ENCODE measurements at places on chromosomes 7 and 10.

- peak; percentile 61 for DNase-seq
These were observed 14.6 kb downstream of the CHST12 start for GRCh38 chr7:2417981-2418481.

DNA sequence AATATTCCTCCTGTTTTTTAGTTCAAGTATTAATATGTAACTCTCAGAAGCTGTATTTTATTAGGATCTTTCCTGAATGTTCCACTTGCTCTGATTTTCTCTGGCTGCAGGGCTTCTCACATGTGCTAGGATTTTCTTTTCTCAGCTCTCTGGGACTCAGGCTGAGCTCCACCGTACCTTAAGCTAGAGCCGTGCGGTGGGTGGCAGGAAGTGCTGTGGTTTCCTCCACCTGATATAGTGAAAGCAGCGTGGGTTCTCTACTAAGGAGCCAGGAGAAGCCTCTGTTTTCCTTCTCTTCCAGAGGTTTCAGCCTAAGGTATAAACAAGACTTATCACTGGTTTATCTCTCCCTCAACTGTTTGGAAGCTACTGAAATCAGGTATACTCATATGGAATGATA, 433.6 kb downstream of the NRG3 start:
- no peak for DNase-seq

- no peak for DNase-seq
These were observed 265.6 kb downstream of the PTEN start for GRCh38 chr10:88129013-88129412.

DNA sequence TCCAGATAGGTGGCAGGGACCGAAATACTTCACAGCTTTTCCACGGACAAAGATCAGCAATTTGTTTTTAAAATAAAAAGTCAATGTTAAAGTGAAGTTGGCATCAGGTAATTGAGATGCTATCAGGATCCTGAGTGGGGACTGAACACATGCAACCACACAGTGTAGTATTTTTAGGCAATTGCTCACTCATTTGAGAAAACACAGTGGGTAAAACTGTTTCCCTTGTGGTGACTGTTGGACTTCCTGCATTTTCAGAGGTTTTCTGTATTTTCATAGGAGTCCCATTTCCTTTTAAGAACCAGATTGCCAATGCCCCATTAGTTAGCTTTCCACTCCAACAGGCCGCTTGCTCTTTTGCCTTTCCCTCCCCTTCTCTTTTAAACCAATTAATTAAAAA, 159.5 kb upstream of the ZNF32 start:
- no peak for DNase-seq

DNA sequence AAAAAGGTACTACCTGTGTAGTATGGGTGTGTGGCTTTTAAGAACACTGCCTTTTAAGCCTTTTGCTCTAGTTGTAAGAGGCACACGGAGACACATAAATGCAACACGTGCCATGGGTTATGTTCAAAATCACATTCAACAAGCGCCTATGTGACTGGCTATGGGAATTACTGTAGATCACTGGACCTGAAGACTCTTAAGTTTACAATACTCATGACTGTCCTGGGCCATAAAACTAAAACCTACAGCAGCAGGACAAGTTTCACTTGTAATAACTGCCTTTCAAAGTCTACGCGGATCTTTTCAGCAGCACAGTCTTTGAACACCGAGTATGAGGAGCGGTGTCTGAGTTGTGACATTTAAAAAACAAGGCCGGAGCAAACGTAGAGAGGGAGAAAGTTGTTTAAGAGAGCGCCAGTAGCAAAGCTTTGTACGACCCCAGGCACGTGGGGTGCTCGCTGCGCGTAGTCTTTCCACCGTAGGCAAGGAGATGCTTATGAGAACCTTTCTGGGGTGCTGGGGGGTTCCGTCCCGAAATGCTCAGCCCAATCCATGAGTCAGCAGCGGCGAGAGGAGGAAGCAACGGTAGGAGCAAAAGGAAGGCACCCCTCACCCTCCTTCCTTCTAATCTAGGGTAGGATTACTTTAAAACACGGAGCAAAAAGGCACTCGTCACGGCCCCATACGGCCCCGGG, 662 bp downstream of the DNAJC2 start:
- peak; percentile 30 for DNase-seq

DNA sequence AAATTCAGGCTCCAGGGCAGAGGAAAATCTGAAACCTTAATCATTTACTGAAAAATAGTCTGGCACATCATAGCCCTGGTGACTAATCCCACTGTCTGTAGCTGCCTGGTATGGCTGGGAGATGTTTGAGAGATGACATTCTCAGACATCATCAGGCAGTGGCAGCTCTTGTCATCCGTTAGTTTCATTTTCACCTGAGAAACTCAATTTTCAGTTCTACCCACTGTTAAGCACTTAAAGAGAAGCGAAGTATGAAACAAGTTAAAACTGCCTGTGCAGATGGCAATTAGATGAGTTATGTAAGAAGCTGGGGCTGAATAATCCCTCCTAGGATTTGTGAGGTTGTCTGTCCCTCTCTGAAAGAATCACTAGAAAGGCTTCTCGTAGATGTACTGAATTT, 150.2 kb downstream of the NSUN6 start:
- no peak for DNase-seq

DNA sequence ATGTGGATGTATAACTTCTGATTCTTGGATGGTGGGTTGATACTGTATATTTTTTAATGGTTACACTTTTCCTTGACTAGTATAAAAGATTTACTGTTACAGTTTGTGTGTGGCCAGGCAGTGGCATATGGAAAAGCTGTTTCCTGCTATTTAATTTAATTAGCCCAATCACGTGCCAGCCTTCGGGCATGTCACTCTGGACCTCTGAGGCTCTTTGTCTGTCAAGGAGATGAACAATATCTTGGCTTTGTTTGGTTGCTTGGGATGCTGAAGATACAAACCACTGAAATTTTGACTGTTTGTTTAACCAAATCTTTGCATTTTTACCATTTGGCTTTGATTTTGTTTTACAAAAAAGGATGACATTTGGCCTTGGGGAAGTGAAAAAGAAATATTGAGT, 185.0 kb downstream of the HDAC9 start:
- no peak for DNase-seq

DNA sequence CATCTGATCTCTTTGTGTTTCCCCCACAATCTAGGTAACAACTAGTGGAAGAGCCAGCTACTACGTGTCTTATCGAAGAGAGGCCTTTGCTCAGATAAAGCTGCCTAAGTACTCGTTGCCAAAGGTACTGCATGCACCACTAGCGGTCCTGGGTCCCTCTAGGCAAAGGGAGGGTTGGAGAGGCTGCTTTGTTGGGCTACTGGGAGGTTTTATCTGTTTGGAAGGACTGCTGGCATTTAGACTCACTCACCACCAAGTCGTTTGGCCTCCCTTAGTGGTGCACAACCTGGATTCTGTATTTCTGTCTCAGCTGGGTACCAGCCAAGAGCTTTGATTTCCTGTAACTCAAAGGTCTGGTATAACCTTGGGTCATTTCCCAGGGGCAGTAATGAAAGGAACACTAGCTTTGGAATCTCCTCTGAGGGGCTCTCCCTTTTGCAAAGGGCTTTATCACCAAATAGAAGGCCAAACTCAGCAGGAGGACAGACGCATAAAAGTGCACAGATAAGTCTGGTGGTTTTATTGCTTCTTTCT, 498.3 kb downstream of the SORCS3 start:
- DNase-seq: no peak

DNA sequence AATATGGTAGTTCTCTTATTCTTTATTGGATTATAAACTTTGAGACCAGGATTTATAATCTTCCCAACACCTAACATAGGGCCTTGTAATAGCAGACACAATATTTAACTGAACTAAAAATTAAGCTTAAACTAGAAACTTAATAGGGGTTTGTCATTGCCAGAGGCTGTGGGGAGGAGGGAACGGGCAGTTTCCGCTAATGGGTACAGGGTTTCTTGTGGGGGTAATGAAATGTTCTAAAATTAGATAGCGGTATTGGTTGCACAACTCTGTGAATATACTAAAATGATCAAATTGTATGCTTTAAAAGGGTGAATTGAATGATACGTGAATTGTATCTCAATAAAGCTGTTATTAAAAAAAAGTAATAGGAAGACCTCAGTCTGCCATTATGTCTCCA, 45.4 kb downstream of the NT5C2 start:
- no peak for DNase-seq

DNA sequence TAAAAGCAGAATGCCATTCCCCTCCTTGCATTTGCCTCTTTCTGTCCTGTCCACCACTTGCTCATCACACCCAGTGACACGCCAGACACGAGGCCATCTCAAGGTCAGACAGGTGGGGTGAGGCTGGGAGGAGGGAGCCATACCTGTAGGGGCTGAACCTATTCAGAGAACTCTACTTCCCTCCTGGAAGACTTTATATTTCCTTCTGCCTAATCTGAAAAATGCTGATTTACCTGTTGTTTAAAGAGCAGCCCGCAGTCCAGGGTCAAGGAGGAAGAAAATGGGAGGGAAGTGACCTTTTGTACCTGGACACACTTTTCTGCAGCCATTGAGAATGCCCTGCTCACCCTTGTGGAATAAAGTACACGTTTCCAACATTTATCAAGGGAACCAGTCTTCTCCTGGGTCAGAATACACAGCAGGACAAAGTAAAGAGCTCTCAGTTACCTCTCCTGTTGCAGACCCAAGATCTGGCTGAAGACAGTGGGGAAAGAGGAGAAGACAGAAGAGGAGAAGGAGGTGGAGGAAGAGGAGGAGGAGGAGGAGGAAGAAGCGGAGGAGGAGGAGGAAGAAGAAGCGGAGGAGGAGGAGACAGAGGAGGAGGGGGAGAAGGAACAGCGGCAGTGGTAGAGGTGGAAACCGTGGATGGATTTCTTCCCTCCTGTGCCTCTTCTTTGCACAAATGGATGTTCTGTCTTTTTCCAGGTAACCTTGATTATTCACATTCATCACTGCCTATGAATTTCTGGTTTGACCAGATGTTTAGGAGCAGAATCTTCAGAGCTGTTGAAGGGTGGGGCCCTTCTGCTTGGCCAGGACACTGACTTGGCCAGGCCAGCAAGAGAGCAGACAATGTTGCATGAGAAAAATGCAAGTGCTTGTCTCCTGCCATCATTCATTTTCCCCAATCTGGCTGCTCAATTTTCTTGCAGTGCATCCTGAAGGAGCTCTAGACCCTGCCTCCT, 1.2 kb upstream of the BLNK start:
- DNase-seq: no peak

DNA sequence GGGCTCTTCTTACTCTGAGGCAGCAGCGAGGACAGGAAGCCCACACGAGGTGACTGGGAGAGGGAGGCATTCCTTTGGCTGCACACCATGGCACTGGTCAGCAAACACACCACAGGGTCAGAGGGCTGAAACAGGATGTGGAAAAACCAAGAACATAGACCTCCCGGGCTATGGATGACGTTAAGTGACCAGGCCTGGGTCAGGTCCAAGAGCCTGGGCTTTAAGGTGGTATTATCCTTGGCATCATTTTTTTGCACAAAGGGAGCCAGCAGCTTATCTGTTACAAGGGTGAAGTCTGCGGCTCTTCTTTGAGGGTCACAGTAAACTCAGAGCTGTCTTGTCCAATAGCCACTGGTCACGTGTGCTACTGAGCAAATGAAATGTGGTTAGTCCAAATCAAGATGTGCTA, 7.0 kb downstream of the WDR91 start:
- no peak for DNase-seq

GRCh38 chr7:113796557-113796956, 122.3 kb downstream of the PPP1R3A start:
- DNase-seq: no peak

DNA sequence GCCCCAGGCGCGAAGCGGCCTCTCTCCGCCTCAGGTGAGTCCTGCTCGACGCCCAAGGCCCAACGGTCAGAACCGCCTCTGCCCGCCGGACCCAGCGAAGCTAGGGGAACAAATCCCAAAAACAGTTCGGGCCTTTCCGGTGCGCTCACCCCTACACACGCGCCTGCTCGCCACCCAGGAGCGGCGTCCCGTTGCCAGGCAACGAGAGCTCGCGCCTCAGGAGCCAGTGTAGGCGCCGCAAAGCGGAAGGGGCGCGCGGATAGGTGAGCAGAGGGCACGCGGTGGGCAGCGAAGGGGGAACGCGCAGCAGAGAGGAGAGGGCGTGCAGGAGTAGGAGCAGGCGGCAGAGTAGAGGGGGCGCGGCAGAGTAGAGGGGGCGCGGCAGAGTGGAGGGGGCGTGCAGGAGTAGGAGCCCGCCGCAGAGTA, at the start of the genes DYDC1 and DYDC2:
DYDC1 (minus strand) TSS at position 193 of the 426 bp plus-strand sequence. CDS start 4,154 bp downstream, outside the sequence.
DYDC2 (plus strand) TSS at position 219 of the 426 bp plus-strand sequence. CDS start 5,663 bp downstream, outside the sequence.
- peak; percentile 42 for DNase-seq

- no peak for DNase-seq
These were observed 302.7 kb downstream of the SUGCT start for GRCh38 chr7:40437498-40437897.

DNA sequence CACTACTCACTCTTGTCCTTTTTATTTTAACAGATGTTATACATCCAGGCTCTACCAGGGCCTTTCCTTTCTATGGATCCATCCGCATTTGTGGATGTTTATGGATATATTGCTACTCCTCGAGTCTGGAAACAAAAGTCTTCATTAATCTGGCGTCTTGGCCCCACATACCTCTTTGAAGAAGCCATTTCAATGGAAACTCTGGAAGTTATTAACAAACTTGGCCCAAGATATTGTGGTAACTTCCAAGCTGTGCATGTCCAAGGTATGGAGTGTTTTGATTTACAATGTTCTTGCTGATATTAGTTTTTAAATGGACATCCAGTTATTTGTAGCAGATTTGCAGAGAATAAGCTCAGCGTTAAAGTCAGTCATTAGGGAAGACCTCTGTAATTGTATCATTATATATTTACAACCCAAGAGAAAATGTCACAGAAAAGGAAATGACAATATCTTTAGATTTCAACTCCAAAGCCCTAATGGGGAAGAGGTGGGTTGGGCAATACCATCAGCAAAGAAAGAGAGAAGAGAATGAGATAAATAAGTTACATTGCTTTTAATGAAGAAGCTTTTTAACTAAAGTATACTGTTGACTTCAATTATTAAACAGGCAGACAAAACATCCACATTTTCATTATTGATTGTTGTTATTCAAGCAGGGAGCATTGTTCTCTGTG, 102.1 kb downstream of the WDFY4 start:
- DNase-seq: no peak

DNA sequence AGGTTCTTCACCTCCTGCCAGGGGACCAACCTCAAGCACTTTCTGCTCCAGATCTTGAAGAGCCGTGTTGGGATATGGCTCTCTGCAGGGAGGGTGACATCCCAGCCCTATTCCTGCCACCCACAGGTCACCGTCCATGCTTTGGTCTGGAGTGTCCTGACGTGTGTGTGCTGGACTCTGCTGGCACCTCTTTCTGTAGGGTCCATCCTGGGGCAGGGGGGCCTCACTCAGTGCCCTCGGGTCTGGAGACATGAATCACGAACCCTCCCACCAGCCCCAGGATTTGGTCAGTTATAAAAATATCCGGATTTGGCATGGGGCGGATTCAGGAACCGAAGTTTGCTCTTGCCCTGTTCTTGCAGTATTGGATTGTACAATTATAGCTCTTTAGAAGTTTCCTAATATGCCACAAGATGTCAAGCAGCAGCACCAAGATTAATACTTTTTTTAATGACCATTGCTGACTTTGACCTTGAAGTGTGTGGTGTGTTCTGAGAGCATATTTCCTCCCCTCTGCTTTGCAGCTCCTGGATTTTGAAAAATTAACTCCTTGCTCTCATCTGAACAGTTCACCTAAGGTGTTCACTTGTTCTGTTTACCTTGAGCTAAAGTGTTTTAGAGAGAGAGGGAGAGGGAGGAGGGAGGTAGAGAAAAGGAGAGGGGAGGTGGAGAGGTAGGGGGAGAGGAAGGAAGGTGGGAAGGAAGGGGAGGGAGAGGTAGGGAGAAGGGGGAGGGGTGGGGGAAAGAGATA, 95.4 kb upstream of the SHH start:
- DNase-seq: no peak

Data from CD4-positive, alpha-beta T cell treated with Interleukin-1 beta for 1 hour (primary cell).